C1 segment of cervical spinal cord (tissue), 14 donors: ENCODE measurements at places on chromosomes 1 and 21.

DNA sequence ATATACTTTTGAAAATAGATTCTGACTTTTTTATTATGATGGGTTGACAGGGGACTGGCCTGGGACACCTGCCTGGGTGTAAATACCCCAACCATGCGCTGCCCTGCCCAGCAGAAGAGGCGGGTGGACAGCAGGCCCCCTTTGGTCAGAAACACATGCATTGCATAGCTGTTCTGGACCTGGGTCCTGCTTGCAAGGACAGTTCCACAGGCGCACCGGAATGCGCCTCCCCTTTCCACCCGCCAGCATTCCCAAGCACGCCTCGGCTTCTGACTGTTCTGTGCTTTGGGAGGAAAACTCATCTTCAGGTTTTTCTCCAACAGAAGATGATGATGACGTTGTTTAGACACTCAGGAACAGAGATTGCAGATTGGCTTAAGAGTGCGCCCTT, 428 bp upstream of the ZNF678 start:
- DNase-seq = no peak

- DNase-seq = no peak
Observed at GRCh38 chr1:34839526-34840305, 19.8 kb downstream of the SMIM12 start.

DNA sequence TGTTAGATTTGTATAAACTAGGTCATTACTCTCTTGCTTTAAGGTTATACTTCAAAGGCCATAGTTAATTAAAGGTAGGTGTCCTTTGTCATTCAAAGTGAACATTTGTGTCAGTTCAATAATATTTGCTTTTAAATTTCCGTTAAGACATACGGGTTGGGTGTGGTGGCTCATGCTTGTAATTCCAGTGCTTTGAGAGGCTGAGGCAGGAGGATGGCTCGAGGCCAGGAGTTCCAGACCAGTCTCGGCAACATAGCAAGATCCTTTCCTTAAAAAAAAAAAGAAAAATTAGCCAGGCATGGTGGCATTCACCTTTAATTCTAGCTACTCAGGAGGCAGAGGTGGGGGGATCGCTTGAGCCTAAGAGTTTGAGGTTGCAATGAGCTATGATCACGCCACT, 80.4 kb downstream of the KIF26B start:
- DNase-seq = no peak

- DNase-seq = no peak
Observed at GRCh38 chr1:210750468-210750867, 383.5 kb downstream of the KCNH1 start.

- DNase-seq = no peak
Observed at GRCh38 chr1:226520640-226521355, 27.8 kb upstream of the STUM start.

DNA sequence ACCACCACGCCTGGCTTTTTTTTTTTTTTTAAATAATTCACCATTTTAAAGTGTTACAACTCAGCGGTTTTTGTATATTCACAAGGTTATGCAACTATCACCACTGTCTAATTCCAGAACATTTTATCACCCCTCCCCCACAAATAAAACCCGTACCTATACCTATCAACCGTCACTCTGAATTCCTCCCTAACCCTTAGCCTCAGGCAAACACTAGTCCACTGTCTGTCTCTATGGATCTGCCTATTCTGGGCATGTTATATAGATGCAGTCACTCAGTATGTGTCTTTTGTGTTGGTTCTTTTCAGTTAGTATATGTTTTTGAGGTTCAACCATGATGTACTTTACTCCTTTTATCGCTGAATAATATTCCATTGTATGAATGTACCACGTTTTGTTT, 19.3 kb upstream of the GRHL3 start:
- no peak for DNase-seq

DNA sequence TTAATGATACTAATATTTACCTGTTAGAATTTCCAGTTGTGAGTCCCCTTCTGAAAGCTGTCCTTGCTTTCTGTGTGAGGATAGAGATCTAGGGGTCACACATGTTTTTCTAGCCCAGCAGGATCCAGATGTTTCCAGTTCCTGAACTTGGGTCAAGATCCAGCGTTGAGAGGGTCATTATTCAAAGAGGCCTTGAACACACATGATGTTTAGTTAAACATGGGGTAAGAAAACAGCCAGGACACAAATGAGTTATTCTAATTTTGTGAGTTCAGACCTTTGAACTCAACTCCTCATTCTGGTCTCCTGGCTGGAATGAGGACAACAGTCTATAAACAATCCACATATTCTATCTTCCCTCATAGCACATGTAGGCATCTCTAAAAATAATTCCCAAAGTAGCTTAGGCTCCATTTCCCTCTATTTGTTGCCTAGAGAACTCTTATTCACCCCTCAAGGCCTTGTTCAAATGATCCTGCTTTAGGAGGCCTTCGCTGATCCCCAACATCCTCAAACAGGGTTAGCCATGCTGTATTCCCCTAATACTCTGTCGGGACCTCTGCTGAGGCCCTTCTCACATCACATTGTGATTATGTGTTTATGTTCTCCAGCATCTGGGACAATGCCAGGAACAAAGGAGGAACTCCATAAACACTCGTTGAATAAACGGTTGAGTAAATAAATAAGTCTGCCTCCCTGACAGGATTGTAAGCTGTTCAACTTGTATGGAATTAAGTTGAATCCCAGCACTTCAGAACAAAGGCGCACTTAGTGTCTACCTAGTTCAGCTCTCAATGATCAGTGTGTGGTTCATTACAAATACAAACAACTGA, 15.0 kb upstream of the KCNN3 start:
- no peak for DNase-seq

- no peak for DNase-seq
Observed at GRCh38 chr1:43488165-43488564, 34.4 kb upstream of the HYI start.

DNA sequence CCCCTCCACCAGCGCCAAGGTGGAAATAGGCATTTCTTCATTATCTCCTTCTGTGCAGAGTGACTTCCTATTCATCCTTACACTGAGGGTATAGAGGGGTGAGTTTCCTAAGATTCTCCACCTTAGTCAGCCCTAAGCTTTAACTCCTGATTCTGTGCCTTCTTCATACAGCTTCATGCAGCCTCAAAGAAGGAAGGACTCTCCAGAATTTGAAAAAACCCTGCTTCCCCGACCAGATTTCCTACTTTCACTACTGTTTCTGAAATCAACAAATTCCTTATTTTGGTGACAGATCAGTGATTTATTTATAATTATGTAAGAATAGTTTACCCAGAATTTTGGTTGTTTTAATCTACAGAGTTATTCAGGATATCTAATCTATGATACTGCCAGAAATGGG, 28.6 kb downstream of the GFI1 start:
- DNase-seq = no peak

DNA sequence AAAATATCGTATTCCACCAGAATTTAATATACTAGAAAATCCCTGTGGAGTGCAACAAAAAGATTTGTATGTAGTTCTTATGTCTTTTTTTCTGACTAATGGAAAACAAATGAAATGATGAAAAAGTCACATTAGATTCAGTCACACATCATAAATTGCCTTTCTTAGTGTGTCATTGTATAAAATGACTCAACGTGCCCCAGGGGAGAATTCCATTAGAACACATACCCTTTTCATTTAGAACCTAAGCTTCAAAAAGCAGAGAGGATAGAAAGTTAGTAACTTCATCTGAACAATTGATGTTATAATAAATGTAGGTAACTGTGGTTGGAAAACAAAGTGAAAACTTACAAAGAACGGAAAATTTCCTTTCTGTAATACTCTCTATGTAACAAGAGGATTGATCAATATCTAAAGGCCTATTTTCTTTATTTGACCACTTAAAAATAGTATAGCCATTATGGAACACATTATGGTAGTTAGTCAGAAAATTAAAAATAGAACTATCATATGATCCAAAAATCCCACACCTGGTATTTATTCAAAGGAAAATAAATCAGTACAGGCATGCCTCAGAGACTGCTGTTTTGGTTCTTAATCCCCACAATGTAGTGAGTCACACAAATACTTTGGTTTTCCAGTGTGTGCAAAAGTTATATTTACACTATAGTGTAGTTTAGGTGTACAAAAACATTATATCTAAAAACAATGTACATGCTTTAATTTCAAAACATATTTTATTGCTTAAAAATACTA, 1016.1 kb downstream of the KCNT2 start:
- DNase-seq = no peak

GRCh38 chr1:39566441-39567137, 10.0 kb downstream of the PABPC4 start:
- no peak for DNase-seq

- DNase-seq = no peak
Observed at GRCh38 chr1:39663559-39663958, 8.3 kb downstream of the NT5C1A start.

GRCh38 chr1:112247961-112248360, 148.1 kb upstream of the CTTNBP2NL start:
- DNase-seq = no peak

DNA sequence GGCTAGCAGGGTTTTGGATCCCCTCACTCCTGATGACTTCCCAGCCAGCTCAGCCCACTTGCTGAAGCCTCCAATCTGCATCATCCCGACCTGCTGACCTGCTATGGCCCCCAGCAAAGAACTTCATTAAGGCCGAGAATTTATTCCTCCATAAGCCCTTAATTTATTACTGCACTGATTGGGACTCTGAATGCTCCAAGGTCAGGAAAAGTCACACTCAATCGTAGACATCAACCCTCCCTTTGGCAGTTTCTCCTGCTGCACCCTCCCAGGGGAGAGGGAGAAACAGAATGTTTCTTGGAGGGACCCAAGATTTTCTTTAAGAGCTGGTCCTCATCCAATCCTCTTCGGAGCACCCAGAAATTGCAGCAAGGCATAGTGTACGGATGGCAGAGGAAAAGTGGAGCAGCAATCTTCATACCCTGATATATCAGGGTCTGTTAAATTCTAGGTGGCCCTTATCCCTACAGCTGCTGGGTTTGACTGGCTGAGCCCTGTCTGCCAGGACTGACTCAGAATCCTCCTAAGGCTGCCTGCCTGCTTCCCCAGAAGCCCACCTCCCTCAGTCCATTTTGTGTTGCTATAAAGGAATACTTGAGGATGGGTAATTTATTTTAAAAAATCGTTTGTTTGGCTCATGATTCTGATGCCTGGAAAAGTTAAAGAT, 62.2 kb downstream of the DMAP1 start:
- no peak for DNase-seq

- no peak for DNase-seq
Observed at GRCh38 chr1:27816921-27817630, 13.5 kb upstream of the PPP1R8 start.

DNA sequence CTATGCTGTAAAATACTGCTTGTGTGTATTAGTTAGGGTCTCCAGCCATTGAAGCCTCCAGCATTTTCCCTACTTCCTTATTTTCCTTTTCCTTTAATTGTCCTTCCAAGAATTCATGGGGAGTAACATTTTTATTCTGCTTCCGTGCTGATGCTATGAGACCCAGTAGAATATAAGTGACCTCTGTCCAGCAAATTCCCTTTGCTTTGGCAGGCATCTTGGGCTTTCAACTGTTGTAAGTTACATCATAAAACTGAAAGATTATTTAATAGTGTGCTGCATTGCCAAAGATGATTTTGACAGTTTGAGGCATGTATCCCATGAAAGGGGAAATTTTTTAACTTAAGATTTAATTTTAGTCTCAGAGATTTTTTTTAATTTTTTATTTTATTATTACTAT, 48.1 kb upstream of the B3GALT2 start:
- DNase-seq = no peak

DNA sequence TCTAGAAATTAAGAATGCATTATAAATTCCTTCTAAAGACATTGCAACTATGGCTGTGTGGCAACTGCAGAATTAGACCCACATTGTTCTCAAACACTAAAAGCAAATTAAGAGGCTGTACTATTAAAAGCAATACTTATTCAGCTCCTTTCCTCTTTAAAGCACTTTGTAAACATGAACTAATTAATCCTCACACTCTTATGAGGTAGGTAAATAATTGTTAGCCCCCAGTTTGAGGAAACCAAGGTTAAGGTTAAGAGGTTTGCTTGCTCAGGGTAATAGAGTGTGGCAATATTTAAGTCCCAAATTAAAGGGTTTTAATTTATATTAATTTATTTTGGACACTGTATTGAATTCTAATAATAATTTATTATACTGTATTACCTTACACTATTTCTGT, 553.8 kb downstream of the LRRIQ3 start:
- DNase-seq = no peak

DNA sequence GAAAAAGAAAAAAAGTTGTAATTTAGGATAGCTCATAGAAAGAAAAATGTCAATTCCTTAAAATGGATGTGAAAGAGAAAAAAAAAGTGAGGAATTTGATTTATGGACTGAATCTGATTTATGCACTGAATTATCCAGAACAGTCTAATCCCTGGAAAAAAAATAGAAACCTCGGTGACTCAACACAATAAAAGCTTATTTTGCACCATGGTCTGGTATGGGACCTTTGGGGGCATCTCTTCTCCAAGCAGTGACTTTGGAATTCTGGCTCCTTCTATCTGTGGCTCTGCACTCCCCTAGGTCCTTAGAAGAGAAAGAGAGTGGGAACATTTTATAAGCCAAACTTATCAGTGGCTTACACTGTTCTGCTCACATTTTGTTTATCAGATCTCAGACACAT, 471.7 kb upstream of the B3GALT2 start:
- DNase-seq = no peak

GRCh38 chr1:153670257-153670858, 435 bp downstream of the ILF2 start:
- DNase-seq = no peak

- no peak for DNase-seq
Observed at GRCh38 chr1:152410599-152410998, 3.5 kb downstream of the CRNN start.

- no peak for DNase-seq
Observed at GRCh38 chr1:33378524-33378923, 52.4 kb downstream of the PHC2 start.

DNA sequence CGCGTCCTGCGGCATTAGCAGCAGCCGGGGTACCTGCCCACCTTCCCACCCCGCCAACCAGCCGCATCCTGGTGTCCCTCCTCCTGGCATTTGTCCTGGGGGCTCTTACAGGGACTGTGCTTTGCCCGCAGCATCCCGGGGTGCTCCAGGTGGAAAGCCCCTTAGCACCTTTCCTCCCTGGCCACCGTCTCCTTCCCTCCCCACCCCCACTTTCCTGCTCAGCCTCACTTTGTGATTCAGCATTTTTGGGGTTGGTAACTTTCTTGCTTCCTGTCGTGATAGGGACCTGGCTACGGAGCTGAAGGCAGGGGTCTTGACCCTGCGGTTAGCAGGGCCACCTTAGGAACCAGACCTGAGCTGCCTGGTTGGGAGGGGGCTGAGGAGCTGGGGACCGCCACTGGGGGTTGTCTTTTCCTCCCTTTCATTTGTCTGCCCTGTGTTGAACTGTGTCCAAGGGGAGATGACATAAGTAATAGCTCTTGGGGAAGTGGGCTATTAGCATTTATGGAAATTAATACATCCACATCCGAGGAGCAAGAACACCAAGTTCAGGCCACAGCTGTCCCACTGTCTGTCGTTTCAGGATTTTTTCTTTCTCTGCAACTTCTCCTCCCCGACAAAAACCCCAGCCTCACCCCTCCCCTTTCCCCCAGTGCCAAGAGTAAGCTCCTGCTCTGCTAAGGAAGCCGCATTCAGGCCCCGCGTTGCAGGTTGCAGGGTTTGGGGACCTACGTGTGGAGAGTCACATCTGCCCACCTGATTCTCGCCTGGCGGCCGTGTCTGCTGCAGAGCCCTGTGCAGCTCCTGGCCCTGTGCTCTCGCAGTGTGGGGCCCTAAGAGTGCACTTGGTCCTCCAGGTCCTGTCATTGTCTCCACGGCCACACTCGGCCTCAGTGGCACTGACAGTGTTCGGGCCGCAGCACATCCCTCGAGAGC, 1.6 kb upstream of the NPHP4 start:
- DNase-seq = peak; percentile 38
